ENCODE measurements at places on chromosomes 2 and 18. TPM values are rescaled to one million over a fixed set of nuclear protein-coding genes. Genes with fewer than 3 reads are reported as not detected.

DNA sequence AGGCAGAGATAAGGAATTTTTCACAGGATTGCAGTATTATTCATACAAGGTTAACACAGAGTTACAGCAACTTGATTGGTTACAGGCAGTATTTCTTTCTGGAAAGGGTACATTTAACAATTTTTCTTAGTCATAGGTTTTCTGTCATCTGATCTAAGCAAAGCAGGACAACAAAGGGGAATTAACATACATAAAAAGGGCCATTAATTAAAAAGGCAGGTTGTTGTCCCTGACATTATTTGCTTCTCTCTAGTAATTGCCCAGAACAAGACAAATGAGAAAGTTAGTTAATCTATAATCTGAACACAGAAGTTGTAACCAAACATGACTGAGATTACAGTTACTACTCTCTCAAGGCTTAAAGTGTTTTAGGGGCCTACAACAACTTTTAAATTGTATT, 291.4 kb upstream of the LRRTM4 start:
- no peak for DNase-seq

DNA sequence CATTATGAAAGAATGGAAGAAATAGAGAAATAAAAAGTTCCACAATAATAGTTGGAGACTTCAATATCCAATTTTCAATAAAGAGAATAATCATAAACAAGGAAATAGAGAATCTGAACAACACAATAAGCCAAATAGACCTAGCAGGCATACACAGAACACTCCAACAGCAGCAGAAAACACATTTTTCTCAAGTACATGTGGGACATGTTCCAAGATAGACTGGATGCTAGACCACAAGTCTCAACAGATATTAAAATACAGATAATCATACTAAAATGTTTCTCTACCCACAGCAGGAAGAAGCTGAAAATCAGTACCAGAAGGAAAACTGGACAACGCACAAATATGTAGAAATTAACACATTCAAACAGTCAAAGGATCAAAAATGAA, 113.9 kb downstream of the USP34 start:
- no peak for DNase-seq

DNA sequence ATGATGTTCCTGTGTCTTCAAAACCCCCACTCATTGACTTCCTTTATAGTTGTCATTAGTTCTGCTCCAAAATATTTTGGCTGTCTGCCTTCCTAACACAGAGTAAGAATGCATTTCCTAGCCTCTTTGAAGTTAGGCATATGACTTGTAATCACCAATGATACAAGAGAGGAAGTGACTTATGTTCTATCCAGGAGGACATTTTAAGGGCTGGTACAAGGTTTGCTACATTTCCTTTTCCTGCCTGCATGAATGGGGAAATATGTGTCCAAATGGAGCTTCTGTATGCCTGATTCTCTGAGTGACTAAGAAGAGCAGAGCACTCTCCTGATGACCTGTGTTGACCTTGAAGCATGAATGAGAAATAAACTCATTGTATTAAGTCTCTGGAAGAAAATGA, 115.1 kb downstream of the PLCL1 start:
- no peak for DNase-seq

The CHMP3 gene
- 53.9 TPM for polyA plus RNA-seq

The STPG4 gene
- polyA plus RNA-seq, result 0.20 TPM

DNA sequence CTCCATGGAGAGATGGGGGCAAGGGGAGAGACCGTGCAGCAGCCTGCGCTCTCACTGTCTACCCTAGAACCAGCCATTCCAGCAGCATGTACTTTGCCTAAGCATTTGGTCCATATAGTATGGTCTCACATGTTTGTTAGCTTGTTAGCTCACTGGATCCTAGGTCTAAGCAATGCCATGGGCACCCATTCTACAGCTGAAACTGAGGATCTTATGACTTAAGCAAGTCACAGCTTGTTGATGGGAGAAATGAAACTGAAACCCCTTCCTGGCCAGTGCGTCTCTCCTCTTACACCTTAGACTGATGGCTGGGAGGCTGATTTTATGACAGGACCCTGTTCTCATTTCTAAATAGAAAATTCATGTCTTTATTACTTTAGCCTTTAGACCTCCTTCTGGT, 90.1 kb downstream of the EPAS1 start:
- DNase-seq, result no peak

DNA sequence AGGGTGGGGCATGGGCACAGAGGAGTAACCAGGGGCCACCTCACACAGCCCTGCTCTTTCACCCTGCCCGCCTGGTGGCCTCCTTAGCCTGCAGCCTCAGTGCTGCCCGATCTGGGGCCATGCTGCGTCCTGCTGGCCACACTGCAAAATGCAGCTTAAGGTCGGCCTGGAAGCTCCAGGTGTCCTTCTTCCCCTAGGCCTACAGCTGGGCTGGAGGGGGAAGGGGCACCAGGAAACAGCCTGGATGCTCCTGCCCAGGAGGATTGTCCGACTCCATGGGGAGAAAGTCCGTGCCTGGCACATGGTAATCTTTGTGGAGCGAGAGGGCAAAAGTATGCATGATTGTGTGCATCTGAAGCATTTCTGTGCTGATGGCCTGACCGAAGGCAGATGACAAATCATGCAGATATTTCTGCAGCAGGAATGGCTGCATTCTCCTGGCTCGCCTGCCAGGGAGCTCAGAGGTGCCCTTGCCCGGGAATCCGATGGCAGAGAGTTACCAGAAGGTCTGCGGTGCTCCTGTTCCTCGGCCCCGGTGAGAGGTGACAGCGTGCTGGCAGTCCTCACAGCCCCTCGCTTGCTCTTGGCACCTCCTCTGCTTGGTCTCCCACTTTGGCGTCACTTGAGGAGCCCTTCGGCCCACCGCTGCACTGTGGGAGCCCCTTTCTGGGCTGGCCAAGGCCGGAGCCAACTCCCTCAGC, 12.8 kb upstream of the ALPP start:
- peak; percentile 62 for DNase-seq

The STON1 gene
- polyA plus RNA-seq, result 0.26 TPM

GRCh38 chr2:32864334-32865111, 82.2 kb upstream of the LTBP1 start:
- no peak for DNase-seq

The CCDC85A gene
- not detected for polyA plus RNA-seq

- no peak for DNase-seq
These were observed 7.8 kb upstream of the PRKAG3 start for GRCh38 chr2:218839430-218839829.

The PDE1A gene
- polyA plus RNA-seq, result not detected

DNA sequence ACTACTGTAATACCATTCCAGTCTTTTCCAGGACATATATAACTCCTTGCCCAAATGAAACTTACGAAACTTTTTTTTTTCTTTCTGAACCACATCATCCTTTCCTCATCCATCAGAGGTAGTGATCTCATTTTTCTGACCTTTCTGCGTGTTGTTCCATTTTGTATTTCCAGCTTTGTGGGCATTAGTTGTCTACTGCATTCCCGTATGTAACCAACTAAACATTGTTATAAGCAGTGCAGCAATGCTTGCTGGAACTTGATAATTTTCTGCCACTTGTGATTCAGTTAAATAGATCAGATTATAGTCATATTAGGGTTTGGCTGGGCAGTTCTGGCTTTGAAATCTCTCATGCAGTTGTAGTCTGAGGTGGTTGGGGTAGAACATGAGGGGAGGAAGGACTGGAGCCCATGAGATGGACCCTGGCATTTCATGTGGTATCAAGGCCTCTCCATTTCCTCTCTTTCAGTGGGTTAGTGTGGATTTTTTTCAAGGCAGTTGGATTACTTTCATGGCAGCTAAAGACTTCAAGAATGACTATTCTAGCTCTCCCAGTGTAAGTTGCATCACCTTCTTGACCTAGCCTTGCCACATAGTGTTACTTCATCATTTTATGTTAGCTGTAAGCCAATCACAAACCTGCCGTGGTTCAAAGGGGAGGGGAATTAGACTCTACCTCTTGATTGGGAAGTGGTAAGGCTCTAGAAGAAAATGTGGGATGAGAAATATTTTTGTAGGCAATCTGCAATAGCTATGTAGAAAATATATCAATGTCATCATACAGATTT, 80.5 kb downstream of the EHBP1 start:
- no peak for DNase-seq

GRCh38 chr18:79387214-79387613, 8.5 kb upstream of the NFATC1 start:
- DNase-seq, result no peak

The TUBB8B gene
- 6.7 TPM for polyA plus RNA-seq

The PJVK gene
- 3.0 TPM for polyA plus RNA-seq

- peak; percentile 57 for DNase-seq
These were observed 38.1 kb downstream of the FN1 start for GRCh38 chr2:215397632-215398341.
